ENCODE measurements at places on chromosomes 1 and 21.

DNA sequence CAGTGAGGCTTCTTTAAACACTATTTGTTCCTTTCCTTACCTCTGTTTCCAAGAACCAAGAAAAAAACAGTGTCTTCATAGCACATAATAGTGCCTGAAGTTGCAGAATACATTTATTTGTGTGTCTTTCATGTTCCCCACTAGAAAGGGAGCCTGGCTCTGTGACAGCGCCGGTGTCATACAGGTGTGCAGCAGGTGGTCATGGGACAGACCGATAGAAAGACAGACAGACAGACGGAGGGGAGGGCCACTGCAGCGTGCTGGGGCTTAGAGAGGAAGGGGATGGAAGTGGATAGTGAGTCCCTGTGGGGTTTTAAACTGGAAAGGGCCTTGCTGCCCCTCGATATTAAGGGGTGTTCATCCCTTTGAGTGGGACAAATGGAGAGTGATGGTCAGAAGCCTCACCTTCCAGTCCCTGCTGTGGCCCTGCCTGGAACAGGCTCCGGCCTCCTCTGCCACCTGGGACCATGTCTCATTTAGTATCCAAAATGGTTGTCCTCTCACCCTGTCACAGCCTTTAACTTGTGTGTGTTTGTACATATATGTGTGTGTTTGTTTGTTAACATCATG lies 152.9 kb downstream of the PGBD5 start:
- DNase-seq, result no peak

- DNase-seq, result no peak
These were observed 9.2 kb downstream of the PDXK start for GRCh38 chr21:43728154-43728466.

DNA sequence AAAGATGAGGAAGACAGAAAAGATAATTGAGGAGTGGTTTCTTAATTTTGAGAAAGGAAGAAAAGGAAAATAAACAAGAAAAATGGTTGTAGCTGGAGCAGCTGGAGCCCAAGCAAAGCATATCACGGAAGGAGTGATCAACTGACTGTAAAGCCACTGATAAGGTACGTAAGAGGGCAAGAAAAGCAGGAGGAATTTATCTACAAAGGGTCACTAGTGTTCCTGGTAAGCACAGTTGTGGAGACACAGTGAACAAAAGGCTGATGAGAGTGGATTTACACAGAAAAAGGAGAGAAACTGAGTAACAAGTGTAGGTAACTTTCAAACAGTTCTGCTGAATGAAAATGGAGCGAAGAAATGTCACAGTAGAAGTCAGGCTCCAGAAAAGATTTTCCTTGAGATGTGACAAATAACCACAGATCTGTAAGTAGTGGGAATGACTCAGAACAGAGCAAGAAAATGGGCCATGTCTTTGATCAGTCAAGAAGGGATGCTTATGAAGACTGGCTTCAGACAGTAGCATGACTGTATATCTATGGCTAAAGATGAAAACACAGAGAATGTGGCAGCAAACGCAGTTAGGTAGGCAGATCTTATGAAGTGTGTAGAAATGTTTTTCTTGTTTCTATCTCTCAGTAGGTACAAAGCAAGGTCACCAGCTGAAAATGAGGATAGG lies 45.6 kb upstream of the RBM34 start:
- DNase-seq, result peak; percentile 28

GRCh38 chr1:191669629-191670028 lies 488.6 kb upstream of the RGS18 start:
- DNase-seq, result no peak

- DNase-seq, result no peak
These were observed 24.1 kb downstream of the METTL13 start for GRCh38 chr1:171805395-171806115.

DNA sequence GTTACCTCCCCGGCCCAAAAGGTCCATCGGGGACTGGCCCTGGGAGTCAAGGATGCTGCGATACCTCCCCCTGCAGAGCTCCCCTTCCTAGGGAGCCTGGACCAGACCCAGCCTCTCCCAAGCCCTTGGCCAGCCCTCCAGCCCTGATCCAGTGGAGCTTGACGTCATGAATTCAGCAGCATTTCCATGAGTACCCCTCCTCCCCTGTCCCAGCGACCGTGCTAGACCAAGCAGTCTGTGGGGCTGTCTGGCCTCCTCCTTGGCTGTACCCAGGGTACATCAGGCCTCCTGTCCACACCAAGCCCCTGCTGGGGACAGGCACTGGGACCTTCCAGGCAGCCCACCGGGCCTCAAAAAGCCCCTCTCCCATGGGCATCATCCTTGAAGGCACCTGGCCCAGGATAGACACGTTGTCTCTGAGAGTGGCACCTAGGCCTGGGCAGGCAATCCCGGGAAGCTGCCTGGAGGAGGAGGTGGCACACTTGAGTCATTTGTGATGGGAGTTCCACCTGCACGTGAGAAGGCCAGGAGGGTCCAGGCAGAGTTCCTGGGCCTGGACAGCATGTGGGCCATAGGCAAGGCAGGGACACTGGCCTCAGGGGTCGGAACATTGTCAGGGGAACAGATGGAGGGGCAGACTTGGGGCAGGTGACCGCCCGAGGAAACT lies 46.4 kb downstream of the WNT9A start:
- no peak for DNase-seq

- DNase-seq, result peak; percentile 52
These were observed 829 bp downstream of the SPEN start for GRCh38 chr1:15848143-15848928.

DNA sequence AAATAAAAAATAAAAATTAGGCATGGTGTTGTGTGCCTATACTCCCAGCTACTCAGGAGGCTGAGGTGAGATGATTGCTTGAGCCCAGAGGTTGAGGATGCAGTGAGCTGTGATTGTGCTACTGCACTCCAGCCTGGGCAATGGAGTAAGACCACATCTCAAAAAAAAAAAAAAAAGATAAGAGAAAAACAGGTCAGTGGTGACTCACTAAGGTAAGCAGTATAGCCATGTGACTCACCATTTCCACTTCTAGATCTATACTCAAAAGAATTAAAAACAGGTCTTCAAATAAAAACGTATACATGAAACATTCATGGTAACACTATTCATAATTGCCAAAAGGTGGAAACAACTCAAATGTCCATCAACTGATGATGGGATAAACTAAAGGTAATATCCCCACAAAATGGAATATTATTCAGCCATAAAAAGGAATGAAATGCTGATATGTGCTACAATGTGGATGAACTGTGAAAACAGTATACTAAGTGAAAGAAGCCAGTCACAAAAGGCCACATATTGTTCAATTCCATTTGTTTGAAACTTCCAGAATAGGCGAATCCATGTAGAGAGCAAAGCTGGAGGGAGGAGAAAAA lies 75.1 kb downstream of the ZNF281 start:
- no peak for DNase-seq

- peak; percentile 22 for DNase-seq
These were observed 576 bp downstream of the ZFP69 start for GRCh38 chr1:40477678-40478053.

GRCh38 chr21:44734841-44735240 lies 23.5 kb upstream of the TSPEAR start:
- DNase-seq, result no peak

DNA sequence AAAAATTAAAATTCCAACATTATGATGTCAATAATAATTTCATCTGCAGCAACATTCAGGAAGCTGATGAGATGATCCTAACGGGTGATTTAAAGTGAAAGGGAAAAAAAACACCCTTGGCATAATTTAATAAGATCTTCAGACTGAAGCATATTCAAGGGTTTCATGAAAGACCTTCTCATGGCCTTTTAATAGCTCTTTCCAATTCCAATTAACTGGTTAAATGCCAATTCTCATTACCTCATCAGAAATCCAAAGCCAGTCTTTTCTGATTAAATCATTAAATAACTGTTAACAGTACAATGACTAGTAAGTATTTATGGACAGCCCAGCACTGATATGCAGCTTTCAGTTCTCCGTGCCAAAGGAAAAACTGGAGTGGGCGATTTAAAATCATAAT lies 407.5 kb downstream of the SMYD3 start:
- DNase-seq, result no peak

DNA sequence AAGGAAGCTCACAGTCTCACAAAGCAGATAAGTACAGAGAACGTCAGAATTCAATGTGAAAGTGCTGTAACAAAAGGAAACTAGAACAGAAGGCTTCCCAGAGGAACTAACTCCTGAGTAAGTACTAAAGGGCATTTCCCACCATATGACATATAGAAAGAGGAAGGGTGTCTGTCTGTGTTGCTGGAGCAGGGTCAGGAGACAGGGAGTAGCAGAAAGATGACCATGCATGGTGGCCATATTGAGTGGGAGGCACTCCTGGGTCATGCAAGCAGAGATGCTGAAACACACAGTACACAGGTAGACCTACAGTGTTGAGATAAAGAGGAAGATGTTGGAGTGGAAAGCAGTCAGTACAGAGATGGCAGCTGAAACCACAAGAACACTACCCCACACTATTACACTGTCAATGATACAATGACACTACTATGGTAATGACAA lies 47.3 kb downstream of the SLC25A24 start:
- DNase-seq, result no peak

DNA sequence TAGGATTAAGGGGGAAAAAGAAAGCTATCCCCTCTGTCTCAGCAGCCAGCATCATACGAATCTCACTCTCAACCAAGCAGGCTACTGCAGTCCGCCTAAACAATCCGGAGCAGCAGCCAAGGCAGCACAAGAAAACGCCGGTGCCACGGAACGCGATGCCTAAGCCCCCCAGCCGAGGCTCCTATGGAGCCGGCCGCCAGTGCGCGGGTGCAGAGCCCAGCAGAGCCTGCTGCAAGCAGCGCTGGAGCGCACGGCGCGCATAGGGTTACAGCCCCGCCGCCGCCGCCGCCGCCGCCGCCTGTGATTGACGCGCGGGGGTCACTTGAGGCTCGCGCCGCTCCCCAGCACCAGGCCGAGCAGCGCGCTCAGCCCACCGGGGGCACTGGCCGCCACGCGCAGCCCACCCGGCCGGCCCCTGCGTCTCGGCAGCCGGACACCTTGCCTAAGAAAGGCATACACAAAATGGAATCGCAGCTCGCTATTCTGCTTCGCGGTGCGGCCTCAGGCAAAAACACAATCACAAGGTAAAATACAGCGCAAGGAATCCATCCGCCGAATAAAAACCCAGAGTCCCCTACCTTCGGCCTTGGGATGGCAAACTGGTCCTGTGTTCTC lies 780 bp downstream of the HIVEP3 start:
- peak; percentile 43 for DNase-seq

- peak; percentile 31 for DNase-seq
These were observed 1.3 kb upstream of the SLC16A1 start for GRCh38 chr1:112957133-112957812.

DNA sequence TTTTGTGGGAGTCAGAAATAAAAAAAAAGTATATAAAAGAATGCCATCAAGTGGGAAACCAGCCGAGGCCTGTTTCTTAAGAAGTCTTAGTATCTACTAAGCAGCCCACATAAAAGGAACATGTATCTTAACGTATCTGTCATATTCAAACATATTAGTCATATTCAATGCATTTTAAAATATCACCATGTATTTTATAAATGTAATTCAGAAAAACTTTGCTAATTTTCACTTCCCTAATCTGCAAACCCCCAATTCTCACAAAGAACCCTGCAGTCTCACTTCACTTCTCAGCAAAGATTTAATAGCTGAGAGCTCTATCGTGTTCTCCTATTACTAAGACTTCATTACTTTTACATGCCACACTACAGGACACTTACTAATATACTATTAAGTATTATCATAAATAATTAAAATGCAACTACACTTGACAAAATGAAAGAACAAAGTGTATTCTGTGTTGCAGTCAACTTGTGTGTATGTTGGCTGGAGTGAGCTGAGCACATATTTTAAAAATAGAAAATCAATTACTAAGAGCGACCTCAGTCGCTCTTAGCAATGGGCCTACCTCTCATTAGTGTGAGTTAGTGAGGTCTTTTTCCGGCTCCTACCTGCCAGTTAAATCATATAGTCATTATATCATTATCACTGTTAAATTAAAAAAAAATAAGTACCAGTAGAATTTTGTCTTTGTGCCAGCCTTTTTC lies 484.3 kb downstream of the LMO4 start:
- DNase-seq, result no peak

DNA sequence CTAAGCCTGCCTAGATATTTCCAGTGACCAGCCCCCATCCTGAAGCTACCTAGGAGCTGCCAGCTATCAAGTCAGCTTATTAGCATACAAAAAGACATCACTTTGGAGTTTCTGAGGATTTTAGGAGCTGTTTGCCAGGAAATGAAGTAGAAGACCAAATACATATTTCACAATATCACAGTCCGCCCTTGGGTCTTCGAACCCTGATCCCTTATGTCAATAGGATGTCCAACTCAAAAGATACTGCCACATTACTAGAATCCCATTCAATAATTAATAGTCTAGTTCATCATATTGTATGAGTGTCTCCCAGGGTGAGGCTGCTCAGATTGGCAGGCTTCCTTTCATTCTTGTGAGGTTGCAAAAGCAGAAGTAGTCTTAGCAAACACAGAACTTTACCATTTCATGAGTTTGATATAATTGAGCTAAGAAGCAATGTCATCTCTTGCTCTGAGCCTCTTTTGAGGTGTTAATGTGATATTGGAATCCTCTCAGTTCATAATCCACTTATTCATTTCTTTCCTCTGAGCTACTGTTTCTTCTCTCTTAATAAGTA lies 13.6 kb downstream of the IPO9 start:
- DNase-seq, result no peak

DNA sequence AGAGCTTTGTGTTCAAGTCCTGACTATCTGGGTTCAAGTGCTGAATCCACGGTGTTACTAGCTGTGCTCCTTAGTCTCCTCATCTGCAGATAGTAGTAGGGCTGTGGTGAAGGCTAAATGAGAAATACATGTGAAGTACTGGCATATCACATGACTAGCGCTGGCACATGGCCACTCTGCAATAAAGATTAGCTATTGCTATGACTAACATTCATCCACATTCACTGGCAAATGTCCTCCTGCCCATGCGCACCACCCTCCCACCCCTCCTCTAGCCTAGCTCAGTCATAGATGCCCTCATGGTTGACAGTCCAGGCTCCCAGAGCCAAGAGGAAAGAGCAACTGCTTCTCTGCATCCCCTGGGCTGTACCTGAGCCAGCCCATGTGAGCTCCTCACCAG lies 8.5 kb upstream of the COL8A2 start:
- DNase-seq, result no peak

- peak; percentile 47 for DNase-seq
These were observed 102.8 kb downstream of the CASZ1 start for GRCh38 chr1:10693497-10694273.

DNA sequence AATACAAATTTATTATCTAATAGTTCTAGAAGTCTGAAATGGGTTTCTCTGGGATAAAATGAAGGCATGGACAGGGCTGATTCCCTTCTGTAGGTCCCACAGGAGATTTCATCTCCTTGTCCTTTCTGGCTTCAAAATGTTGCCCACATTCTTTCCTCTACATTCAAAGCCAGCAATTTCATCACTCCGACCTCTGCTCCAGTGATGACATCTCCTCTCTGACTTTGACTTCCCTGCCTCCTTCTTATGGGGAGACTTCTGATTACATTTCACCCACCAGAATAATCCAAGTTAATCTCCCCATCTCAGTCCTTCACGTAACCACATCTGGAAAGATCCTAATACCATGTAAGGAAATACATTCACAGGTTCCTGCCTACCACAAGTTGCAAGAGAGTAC lies 358.0 kb upstream of the C1orf87 start:
- no peak for DNase-seq

- peak; percentile 28 for DNase-seq
These were observed 749 bp downstream of the CITED4 start for GRCh38 chr1:40861224-40862003.

GRCh38 chr1:161198194-161198896 lies 509 bp downstream of the ADAMTS4 start:
- no peak for DNase-seq

- DNase-seq, result no peak
These were observed 29.4 kb upstream of the PPP2R5A start for GRCh38 chr1:212255705-212256307.
